ENCODE measurements at places on chromosomes 7 and 10.

GRCh38 chr7:44772440-44772839, 23.8 kb downstream of the ZMIZ2 start:
- no peak for DNase-seq

DNA sequence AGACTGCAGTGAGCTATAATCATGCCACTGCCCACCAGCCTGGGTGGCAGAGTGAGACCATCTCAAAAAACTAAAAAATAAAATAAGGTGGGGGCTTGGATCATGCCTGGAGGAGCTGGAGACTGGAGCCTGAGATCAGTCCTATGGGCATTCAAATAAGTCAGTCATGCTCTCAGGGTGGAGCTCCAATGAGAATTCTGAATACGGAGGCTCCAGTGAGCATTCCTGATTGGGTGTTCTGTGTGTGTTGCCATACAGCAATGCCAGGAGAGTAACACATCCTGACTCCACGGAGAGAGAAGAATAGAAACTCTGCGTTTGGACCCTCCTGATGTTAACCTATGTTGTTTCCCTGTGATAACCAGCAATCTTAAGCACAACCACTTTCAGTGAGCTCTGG, 16.0 kb downstream of the UBE2D4 start:
- DNase-seq: no peak

DNA sequence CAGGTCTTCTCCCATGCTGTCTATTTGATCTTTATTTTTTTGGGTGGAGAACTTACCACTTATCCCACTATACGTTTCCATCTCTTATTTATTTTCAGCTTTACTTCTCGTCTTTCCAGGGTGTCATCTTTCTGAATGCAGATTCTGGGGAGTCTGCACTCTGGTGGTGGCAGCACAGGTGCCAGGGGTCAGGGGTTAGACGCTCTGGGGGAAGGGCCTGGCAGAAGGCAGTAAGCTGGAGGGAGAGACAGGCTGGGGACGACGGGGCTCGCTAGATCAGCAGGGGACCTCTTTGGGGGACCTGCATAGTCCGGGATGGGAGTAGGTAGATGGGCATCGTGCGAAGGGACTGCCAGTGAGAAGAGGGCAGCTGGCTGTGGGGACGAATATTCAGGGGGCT, 22.3 kb downstream of the CHST12 start:
- no peak for DNase-seq

DNA sequence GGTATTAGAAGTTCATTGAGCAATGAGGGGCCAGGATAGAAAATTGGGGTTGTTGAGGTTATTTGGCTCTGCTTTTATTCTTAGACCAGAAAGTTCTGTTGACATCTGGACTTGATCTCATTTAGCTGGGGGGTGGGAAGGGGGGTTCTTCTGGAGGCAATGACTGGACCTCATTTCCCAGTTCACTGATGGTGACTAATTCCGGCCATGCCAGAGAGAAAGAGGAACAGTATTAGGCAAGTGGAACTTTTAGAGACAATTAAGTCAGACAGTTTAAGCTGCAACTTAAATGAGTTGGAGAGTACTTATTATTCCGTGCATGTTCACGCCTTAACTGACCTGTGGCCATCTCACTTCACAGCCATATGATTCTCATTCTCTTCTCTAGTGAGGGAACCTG, 512.5 kb downstream of the REEP3 start:
- no peak for DNase-seq

DNA sequence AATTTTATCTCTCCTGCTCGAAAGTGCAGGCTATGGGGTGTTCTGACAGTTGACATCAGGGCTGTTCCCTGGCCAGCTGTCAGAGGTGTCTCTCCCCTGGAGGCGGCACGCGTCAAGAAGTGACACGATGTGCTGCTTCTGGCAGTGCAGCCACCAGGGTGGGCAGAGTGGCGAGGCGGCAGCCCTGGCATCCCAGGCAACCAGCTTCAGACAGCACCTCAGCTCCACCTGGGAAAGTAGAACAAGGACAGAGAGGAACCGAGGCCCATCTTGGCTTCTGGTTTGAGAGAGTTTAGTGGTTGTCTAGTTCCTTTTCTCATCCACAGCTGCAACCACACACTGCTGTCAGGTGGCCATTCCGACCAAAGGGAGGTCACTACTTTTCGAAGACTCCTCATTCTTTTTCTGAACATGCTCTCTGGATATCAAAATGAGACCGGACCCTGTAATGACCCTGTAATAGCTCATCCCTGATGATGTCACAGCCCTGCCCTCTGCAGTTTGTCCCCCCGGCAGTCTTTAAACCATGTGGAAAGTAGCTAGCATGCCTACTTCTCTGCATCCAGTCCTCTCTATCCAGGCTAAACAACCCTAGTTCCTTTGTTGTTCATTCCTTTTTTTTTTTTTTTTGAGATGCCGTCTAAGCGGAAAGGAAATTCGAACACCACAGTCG, 381.0 kb upstream of the NRP1 start:
- peak; percentile 67 for DNase-seq

- no peak for DNase-seq
Measured at GRCh38 chr7:157889480-157889879, 552.7 kb downstream of the DNAJB6 start.

DNA sequence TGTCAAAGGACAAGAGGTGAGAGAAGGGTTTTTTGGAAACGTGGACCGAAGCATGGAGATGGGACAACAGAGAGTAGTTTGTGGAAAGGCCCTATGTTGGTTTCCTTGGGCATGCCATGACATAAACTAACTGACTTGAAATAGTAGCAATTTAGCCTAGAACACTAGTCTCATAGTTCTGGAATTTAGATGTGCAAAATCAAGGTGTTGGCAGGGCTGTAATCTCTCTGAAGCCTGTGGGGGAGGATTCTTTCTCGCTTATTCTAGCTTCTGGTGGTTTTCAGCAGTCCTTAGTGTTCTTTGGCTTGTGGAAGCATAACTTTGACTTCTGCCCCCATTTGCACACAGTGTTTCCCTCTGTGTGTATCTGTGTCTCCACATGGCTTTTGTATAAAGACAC, 283.4 kb downstream of the GFRA1 start:
- no peak for DNase-seq

- DNase-seq: peak; percentile 10
Measured at GRCh38 chr7:1361756-1362125, 97.5 kb downstream of the MICALL2 start.

- DNase-seq: no peak
Measured at GRCh38 chr10:122856902-122857301, 11.2 kb upstream of the CUZD1 start.

- DNase-seq: no peak
Measured at GRCh38 chr10:69317175-69317604, 38.9 kb downstream of the HK1 start.

DNA sequence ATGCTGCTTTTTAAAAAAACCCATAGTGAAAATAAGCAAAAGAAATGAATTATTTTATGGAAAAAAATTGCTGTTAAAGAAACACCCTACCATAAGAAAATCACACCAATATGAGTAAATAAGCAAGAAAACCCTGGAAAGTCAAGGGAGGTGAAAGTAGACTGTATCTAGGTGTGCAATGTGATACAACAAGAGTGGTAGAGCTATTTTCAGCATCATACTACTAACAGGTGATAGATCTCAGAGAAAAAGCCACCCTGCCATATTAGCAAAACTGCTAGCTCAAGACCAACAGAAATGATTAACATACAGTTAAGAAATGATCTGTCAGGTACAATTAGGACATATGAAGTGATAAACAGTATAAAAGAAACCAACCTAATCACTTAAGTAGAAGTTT, 54.8 kb downstream of the UBE2H start:
- no peak for DNase-seq

GRCh38 chr7:137996871-137997270, 5.0 kb downstream of the CREB3L2 start:
- no peak for DNase-seq

GRCh38 chr7:119562839-119563238, 710.1 kb upstream of the KCND2 start:
- no peak for DNase-seq

GRCh38 chr7:143484119-143484518, 6.4 kb downstream of the TAS2R41 start:
- no peak for DNase-seq

DNA sequence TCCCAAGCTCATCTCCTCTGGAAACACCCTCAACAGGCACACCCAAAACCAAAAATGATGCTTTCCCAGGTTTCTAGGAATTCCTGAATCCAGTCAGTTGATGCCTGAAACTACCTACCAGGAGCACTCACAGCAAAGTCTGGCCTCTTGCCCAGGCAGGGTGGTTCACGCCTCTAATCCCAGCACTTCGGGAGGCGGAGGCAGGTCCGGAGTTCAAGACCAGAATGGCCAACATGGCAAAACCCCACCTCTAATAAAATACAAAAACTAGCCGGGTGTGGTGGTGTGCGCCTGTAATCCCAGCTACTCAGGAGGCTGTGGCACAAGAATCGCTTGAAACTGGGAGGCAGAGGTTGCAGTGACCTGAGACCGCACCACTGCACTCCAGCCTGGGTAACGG, 1.9 kb downstream of the MAD1L1 start:
- no peak for DNase-seq

DNA sequence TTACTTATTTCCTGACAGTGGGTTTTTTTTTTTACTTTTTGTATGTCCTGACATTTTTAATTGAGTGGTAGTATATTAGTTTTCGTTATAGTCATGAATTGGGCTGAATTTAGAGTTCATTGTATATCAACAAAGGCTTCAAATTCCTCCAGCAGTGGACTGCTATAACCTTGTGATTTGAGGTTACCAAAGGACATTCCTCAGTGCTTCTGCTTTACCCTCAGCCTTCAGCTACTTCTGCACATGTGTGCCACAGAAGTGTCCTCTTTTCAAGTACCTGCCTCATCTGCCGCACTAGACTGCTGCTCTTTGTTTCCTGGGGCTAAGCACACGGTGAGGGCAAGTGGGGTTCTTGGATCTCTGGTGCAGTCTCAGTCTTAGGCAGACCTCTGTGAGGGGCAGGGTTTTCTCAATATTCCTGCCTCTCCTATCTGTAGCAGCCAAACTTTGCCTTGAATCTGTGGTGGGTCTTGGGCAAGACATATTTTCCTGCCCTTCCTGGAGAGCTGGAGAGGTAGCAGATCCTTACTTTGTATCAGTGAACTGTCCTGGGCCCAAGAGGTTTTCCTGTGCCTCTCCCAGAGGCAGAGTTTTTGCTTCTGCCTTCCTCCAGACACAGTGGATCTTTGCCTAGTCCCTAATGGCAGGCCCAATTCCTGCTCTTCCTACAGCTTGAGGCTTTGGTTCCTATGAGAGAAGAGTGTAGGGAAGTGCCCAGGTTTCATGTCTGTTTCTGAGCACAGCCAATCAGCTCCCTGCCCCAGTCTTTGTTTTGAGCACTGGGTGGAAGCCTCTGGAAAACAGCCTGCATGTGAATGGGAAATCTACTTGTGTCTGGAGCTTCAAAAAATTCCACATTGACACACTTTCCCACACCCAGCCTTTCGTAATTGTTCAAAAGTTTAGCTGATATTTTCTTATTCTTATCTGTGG, 39.0 kb upstream of the STRIP2 start:
- no peak for DNase-seq

DNA sequence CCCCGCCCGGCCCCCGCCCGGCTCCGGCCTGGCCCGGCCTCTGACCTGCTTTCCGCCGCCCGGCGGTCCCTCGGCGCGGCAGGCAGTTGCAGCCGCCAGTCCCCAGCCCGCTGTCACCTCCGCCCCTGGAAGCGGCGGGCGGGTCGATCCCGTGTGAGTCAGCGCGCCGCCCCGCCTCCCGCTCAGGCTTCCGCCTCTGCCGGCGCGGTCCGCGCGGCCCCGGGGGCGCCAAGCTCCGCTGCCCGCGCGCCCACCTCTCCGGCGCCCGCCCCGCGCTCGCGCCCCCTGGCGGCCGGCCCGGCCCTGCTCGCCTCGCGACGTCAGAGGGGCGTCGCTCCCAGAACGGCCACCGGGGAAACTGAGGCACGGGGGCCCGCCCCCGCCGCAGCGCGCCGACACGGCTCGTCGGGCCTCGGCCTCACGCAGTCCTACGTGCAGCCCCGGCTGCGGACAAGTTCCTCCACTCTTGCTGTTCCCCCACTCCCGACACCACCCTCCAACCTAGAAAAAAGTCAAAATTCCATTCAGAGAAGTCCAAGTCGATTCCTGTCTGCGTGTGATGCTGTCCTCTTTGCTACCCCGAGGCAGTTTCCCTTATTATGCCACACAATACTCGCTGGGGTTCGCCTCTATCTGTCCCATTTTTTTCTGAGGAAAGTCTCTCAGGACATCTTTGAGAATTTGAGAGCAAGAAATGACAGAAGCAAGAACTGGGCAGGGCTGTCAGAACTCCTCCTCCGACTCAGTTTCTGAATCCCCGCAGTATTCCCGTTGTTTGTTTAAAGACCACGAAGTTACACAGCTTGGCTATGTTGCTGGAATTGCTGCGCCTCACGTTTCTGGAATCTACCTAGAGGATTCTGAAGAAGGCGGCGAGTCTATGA, at the start of gene DNMBP:
Gene DNMBP (minus strand): TSS at position 155 of the 884 bp plus-strand sequence. CDS start 37,823 bp downstream, outside the sequence.
- DNase-seq: peak; percentile 94

GRCh38 chr10:72310636-72311035, 36.9 kb downstream of the DDIT4 start:
- peak; percentile 64 for DNase-seq

DNA sequence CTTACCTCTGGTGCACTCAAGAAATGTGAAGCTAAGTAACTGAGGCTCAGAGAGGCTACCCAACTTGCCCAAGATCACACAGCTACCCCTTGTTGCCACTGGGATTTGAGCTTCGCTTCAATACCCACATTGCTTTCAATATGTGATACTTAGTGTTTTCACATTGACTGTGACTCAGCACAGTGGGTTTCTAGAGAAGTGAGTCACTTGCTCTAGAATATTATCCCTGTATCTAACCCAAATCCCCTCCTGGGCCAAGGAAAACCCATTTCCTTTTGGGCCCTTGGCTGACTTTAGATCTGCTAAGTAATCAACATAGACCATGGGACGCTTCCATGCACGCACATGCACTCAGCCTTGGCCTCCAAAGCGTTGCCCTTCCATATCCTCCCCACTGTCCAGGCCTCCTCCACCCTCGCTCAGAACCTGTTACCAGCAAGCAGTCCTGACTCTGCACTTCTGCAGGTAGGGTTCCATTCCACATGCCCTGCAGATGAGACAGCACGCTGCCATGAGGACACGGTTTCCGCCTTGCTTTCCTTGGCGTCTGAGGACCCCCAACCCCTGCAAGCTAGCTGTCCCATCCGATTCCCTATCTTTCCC, 87.7 kb upstream of the CHST15 start:
- DNase-seq: no peak

- no peak for DNase-seq
Measured at GRCh38 chr7:120475994-120476393, 203.0 kb downstream of the KCND2 start.

DNA sequence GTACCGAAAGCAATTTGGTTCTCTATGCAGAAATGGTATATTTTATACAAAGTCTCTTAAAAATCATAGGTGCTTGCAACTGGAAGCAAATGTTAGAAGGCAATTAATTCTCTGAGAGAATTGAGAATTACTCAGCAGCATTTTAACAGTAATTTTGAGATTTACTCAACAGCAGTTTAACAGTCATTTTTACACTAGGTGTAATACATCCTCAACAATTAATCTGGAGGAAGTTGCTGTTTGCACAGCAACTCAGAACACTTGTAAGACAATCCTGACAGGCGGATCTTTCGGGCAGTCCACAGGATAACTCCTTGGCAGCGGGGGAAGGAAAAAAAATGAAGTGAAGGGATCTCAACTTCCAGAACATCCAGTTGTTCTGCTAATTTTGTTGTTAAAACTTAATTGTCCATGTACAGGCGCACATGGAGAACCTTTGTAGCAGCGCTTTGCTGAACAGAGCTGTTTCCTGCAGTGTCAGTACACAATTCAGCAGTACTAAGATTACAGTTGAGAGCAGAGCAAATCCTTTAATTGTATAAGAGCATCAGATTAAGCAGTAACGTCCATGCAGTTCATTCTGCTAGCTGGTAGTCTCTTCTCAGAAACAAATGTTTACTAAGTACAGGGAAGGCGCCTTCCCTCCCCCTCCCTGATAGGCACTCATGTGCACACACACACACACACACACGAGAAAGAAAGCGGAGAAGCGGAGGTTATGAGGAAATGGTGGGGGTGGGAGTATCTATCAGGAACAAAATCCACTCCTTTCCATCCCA, 43.8 kb downstream of the ENO4 start:
- no peak for DNase-seq

Data from left ventricle myocardium superior (tissue), 1 donor.